ENCODE measurements at places on chromosomes 2 and 18.

GRCh38 chr2:233081232-233081730, 21.1 kb downstream of the INPP5D start:
- no peak for DNase-seq

DNA sequence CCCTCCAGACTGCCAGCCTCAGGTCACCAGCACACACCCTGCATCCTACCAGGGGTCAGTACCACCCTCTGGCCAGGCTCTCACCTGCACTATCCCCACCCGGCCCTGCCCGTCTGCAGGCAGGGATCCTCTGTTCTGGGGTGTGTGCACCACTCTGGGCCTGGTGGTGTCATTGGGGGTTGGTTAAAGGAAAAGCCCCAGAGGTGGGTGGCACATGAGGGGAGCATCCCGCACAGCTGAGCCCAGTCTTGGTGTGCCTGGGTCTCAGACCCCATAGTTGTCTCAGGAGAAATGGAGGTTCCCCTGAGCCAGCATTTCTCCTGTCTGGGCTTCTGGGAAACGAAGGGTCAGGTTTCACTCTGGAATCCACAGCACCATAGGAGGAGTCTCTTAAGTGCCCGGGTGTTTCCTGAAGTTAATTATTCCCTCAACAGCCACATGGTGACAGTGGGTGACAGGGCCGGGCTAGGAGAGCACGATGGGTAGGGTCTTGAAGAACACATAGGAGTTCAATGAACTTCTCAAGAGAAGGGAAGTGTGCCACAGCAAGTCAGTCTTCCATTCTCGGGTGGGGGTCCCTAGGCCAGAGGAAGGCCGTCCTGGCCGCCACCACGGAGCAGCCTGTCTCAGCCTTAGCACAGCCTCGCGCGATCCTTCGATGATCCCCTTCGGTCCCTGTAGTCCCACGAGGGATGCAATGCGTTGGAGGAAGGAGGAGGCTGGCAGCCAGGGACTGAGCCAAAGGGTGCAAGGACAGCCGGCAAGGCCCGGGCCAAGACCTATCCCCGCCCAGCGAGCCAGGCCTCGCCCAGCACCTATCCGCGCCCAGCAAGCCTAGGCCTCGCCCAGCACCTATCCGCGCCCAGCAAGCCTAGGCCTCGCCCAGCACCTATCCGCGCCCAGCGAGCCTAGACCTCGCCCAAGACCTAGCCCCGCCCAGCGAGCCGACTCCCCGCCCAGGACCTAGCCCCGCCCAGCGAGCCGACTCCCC, 1.1 kb upstream of the FARP2 start:
- DNase-seq: peak; percentile 57

- no peak for DNase-seq
Measured at GRCh38 chr2:98560256-98560771, 48.0 kb downstream of the COA5 start.

DNA sequence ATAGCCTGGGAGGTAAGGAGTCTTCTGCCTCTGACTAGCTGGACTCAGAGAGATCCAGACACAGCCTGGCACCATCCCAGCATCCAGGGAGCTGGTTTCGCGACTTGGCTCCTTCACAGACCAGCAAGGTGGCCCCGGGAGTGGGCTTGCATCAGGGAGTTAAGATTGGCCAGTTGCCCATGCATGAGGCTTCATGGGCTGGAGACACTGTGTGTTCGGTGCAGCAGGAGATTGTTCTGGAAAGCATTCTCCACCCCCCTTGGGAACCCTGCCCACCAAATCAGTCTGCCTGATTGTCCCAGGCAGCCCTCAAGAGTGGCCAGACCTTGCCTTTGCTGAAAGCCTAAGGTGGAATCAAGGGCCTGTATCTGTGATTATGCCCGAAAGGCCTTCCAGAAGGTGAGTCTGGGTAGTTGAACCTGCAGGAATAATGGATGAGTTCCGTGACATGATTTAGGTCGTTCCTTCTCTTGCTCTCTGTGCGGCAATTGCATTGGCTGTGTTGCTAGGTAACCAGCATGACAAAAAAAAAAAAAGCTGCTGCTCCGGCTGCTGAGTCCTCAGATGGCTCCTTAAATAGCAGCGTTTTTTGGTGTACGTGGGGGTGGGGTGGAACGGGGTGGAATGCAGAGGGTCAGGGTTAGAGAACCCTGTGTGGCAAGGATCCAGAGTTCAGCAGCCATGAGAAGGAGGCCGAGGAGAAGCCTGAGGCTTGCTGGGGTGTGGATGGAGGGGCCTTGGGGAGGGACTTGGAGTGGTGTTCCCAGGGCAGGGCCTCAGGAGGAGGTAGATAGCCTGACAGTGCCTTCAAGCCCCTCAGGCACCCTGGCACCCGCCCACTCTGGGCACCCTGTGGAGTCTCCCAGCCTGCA, 93.0 kb upstream of the MCFD2 start:
- DNase-seq: peak; percentile 45

GRCh38 chr18:8980496-8980895, 122.0 kb upstream of the NDUFV2 start:
- DNase-seq: no peak

GRCh38 chr2:46982351-46983064, 66.9 kb upstream of the MCFD2 start:
- DNase-seq: no peak

DNA sequence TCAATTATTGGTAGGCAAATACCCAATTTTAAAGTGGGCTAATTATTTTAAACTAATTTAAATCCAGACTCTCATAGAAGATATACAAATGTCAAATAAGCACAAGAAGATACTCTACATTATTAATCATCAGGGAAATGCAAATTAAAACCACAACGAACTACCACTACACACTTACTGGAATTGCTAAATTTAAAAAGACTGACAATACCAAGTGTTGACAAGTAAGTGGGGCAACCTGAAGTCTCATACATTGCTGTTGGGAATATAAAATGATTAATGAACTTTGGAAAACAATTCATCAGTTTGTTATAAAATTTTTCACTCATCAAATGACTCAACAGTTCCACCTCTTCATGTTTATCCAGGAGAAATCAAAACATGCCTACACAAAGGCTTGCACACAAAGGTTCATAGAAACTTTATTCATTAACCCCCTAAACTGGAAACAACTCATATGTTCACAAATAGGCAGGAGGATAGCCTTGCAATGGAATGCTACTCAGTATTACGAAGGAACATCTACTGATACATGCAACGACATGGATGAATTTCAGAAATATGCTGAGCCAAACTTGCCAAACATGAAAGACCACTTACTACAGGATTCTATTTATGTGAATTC, 120.8 kb downstream of the MCFD2 start:
- DNase-seq: no peak

DNA sequence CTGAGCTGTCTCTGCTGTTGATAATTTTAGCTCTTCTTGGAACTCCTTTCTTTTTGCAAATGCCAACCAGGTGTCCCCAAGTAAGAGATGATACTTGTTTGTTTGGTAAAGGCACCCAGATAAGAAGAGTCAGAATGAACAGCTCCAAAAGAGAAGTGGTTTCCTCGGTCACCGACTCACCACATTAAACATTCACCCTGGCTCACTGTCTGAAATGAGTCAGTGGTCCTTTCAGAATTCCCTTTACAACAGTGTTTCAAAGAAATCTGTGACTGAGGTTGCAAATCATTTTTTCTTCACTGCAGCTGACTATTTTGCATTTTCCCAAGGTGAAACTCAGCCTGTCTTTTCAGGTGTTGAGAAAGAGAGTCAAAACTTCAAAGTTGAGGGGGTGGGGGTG, 16.2 kb upstream of the CXCR4 start:
- no peak for DNase-seq

- DNase-seq: no peak
Measured at GRCh38 chr2:205869439-205869838, 187.1 kb downstream of the NRP2 start.

DNA sequence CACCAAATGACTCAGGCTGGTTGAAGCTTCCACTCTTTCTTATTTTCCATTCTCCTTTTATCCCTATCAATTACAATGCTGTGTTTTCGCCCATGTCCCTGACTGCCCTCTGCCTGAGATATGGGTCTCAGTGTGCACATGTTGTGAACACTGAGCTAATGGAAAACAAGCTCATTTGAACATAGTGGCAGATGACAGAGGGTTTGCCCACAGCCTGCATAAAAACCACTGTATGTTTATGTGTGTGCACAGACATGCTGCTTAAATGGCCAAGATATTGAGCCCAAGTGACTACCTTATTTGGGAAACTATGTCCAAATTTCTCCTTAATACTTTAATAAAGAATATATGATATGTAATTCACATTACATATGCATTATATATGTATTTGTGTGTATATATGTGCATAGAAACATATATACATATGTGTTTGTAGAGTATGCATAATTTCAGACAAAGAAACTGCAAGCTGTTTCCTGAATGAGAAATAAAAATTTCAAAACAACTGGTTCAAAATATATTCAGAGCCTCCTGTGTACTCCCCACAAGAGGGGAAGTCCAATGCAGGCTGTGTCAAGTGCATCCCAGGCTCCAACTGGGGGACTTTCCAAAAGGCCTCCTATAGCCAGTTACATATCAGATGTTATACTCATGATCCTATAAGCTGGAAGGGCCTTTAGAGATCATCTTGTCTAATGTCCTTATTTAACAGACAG, 92.7 kb upstream of the CD302 start:
- DNase-seq: no peak

DNA sequence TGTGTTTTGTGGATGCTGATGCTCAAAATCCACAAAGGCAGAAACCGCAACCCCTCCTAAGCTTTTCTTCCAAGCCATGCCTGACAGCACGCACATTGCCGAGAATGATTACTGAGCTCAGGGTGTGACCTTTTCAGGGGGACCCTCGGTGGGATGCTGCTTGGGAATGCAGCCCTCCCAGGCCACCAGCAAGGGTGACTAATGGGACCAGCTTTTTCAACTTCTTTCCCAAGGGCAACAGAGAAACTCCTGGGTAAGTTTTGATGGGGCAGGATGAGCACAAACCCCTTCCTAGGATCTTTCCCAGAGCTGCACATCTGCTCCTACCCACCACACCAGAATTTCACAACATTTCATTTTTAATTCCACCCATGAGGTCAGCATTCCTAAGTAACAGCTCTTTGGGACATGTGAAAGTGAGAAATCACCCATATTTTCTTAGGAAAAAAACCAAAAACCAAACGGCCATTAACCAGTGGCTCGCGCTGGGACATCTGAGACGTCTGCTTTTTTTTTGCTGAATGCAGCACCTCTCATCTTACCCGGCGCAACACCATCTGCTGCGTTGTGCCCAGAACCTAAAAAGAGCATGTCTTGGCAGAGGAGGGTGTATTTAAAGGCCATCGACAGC, 119.0 kb downstream of the ARL4C start:
- DNase-seq: no peak

DNA sequence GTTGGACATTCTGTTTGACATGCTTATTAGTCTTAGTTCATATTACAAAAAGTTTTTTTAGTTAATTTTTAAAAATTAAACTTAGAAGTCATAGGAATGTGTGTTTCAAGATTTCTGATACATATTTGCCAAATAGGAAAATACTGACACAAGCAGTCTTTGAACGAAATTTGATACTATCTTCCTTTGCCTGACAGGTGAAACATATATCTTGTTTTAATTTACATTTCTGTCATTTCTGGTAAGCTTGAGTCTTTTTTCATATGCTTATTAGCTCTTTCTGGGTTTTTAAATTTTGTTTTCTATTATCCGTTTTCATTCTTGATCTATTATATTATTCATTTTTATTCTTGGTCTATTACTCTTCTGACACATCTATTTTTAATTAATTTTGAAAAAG, 24.5 kb downstream of the ITGAV start:
- DNase-seq: no peak

DNA sequence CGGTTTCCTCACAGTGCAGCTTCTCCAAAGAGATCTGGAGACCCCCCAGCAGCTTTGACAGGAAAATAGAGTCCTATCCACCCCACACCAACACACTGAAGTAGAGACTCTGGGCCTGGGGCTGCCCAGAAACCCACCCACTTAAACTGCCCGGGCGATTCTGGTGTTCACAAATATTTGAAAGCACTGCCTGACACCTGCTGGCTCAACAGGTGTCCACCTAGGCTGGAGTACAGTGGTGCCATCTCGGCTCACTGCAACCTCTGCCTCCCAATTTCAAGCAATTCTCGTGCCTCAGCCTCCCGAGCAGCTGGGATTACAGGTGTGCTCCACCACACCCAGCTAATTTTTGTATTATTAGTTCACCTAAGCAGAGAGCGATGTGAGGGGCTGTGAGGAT, 5.3 kb downstream of the STEAP3 start:
- DNase-seq: no peak

DNA sequence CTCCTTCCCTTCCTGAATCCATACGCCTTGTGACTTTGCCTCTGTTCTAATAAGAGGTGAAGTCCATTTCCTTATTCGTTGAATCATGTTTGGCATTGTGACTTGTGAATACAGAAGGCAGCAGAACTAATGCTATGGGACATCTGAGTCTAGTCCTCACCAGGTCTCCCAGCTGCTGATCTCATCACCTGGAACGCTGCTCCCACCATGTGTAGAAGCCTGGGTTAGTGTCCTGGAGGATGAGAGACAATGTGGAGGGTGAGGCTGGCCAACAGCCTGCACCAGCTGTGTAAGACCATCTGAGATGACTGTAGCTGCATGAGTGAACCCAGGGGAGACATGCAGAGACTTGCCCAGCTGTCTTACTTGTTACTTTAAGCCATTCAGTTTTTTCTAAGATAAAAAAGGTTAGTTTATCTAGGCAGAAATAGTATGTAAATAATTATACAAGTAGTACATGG, 3.5 kb upstream of the HAAO start:
- no peak for DNase-seq

- DNase-seq: peak; percentile 13
Measured at GRCh38 chr2:22697054-22697788, 687.8 kb upstream of the KLHL29 start.

DNA sequence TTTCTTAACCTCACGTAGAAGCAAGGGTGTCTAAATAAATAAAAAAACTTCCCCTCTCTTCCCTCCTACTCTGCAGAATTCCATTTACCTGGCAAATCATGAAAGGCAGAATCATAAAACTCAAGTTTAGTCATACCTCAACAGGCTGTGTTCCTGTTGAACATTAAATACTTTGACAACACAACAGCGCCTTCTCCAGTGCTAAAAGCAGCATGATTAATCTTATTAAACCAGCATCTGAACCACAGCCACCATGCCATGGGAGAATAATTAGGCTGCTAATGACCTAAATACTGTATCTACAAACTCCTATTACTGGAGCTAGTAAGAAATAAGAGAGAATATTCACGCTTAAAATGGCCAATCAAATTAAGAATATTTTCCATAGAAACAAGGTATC, 68.1 kb downstream of the CDH2 start:
- DNase-seq: no peak

DNA sequence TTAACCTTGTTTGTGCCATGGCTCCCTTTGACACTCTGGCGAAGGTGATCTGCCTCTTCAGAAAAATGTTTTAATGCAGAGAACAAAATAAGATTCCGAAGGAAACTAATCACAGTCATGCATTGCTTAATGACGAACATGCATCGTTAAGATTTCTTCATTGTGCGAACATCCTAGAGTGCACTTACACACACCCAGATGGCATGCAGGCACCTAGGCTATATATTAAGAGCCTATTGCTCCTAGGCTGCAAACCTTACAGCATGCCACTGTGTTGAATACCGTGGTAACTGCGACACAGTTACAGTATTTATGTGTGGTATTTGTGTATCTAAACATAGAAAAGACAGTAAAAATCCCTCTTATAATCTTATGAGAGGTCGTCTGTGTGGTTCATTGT, 8.3 kb downstream of the ASAP2 start:
- no peak for DNase-seq

Measured in NCI-H146 (cell line).